ENCODE measurements at places on chromosomes 11 and 22.

DNA sequence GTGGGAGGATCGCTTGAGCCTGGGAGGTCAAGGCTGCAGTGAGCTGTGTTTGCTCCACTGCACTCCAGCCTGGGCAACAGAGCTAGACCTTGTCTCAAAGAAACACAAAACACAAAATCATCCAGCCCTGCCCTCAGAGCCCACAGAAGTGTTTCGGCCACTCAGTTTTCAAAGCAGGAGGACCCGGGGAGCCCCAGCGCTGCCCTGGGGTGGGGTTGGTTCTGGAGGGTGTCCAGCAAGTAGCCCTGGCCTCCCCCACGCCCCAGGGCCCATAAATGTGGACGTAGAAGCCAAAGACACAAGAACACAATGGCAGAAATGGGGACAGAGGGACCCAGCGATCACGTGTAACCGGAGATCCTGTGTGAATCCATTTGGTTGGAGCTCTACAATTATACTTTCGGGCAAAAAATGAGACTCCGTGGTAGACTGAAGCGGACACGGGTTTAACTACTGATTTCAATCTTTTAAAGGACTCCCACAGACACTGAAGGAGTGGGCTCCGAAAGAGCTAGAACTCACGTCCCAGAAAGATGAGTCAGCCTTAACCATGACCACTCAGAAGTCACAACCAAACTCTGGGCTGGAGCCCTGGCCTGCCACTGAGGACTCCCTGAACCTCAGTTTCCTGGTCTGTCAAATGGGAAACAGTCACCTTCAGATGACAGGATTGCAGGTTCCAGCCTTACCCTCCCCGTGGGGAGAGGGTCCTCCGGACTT lies 9.0 kb upstream of the CYTH4 start:
- DNase-seq: no peak

DNA sequence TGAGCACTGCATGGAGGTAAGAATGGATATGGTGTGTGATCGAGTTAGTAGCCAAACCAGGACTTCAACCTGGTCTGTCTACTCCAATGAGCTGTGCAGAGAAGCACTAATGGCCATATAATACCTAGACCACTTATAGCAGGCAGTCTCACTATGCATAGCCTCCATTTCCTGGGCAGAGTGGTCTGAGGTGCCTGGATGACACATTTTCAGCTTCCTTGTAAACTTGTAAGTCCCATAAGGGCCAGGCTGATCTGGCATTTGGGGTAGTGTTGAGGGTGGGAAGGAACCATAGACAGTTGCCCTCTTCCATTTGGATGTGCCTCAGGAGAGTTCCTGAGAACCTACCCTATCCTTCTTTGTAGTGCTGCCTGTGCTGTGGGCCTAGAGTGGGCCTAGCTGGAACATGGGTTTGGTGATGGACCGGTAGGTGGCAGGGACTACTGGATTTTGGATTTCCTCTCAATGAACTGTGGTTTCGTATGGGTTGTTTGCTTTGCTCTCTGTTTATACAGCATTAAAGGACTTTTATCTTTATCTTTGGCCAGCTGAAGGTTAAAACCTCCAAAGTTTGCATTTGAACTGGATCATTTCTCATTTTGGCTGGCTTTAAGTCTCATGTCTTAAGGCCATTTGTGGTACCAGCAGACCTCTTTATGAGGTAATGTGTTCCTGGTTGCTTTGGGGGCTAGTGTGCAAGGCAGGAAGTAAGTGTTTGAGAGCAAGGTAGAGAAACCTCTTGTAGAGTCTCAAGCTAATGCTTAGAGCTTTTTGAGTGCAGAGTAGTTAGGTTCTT lies 86.9 kb downstream of the STIM1 start:
- no peak for DNase-seq

DNA sequence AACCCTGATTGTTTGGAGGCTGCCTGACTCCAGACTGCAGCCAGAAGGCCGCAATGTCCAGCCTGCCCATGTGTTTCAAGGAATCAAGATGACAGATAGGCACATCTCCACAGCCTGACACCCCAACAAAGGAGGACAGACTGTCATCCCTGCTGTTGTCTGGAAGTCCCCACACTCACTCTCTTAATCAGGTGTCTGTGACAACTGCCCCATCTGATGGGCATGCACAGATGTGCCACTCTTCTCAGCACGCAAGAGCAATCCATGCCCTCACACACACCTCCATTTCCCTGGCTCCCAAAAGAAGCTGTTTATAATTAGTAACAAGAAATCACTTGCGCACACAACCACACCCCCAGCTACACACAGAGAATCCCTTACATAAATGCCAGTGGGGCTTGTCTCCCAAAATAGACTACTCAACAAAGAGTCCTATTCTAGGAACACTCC lies 117.6 kb downstream of the C11orf58 start:
- DNase-seq: no peak

DNA sequence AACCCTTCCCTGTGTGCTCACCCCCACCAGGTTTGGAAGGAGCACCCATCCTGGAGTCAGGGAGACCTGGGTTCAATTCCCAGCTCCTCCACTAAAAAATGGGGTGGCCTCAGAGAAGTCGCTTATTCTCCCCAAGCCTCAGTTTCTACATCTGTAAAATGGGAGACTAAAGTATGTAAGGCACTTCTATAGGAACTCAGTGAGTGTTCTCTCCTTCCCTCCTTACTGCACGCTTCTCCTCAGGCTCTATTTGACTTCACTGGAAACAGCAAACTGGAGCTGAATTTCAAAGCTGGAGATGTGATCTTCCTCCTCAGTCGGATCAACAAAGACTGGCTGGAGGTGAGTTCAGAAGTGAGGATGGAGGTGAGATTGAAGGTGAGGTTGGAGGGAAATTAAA lies 11.3 kb downstream of the NCF4 start:
- no peak for DNase-seq

- no peak for DNase-seq
These were observed 17.3 kb downstream of the APOL3 start for GRCh38 chr22:36143066-36143815.

DNA sequence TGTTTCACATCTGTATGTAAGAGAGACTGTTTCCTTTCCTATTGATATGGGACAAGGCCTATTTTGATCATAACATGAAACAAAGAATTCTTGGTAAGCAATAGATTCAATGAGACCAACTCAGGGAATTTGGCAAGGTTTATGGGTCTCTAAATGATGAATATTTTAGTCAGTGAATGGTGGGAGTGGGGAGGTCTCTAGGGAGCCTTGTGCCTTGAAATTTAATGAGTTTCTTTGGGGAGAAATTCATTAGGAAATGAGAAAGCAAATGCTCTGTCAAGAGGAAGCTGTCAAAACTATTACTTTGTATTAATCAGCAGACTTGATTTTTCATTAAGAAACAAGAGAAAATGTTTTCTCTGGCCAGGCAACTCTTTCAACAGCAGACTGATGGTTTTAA lies 921.7 kb upstream of the API5 start:
- DNase-seq: no peak

- DNase-seq: no peak
These were observed 103.1 kb downstream of the MPPED2 start for GRCh38 chr11:30483056-30483455.

GRCh38 chr11:126430581-126431335 lies 75.3 kb downstream of the ST3GAL4 start:
- no peak for DNase-seq

GRCh38 chr11:127859941-127860354 lies 727.4 kb downstream of the ETS1 start:
- no peak for DNase-seq

- DNase-seq: no peak
These were observed 4.3 kb upstream of the PHLDA2 start for GRCh38 chr11:2933375-2934020.

GRCh38 chr11:78694152-78694551 lies 119.5 kb upstream of the NARS2 start:
- no peak for DNase-seq

DNA sequence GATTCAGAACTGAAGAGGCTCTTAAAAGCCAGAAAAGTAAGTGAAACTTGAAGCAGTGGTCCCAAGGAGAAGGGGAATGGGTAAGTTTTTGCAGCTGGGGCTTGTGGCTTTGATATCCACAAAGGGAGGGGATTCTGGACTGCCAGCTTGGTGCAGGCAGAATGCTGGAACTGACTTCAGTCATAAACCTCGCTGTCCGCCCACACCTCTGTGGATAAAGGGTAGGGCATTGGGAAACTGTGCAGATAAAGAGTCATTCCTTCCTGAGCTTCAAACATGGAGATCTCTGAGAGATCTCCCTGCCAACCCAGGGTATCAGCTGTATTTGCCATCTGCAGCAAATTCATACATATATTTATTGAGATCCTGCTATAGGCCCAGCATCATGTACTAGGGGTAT lies 124.3 kb upstream of the OR9Q1 start:
- DNase-seq: no peak

DNA sequence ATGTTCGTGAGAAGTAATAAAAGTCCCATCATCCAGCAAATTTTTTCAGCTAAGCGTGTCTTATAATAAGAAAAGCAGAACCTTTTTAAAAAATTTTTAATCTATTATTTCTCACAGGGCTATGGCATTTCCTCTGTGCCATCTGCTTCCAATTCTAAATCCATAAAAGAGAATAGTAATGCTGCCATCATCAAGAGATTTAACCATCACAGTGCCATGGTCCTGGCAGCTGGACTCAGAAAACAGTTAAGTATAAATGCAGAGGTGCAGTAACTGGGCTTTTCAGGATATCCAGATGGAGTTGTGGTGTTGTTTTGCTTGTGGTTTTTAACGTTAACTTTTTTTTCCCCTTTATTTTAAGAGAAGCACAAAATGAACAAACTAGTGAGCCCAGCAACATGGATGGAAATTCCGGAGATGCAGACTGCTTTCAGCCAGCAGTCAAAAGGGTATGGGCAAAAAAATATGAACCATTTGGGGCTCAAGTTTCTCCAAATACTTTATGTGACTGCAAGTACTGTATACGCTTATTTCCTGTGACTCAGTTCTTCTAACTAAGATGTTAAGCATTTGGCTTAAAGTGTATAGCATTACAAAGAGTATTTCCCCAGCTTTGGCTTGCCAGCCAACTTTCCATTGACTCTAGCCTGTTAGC lies 25.2 kb downstream of the GTF2H1 start:
- no peak for DNase-seq

- no peak for DNase-seq
These were observed 13.1 kb downstream of the VSIG10L2 start for GRCh38 chr11:125958872-125959400.

DNA sequence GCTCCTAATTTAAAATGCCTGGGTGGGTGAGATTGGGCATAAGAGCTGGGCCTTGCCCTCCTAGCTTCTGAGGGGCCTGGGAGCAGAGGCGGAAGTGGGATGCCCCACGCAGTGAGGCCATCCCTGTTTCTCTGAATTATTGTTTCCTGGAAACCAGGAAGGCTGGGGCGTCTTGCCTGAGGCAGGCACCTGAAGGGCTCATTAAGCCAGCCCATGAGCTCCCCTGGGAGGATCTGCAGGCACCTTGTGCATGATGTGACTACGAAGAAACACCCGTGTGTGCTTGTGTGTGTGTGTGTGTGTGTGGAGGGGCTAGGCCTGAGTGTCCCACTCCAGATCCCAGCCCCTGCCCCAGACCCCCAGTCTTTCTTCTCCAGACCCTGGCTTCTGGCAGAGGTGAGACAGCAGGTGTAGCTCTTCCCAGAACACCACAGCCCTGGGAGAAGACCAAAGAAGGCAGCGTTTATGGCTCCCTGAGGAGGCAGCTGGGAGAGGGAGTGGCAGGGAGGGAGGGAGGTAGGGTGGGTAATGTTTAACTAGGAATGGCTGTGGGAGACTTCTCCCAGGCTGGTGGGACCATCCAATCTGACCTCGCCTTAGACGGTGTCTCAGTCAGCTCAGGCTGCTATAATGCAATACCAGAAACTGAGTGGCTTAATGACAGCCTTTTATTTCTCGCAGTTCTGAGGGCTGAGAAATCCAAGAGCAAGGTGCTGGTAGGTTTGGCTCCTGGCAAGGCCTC lies 2.1 kb upstream of the BATF2 start:
- DNase-seq: peak; percentile 25

DNA sequence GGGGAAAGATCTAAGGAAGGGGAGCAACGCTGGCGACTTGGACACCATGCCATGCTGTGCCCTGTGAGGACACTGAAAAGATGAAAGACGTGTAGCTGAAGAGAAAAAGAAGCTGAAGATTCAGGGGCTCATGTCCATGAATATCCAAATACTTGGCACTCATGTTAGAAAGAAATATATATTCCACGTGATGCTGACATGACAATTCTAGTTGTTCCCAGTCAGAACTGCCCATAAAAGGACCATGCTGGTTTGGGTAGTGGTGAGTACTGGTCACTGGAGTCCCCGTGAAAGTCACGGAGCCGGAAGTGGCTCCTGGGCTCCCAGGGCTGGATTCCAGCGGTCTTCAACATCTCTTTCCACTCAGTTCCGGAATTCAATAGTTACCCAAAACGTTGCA lies 9.9 kb downstream of the MS4A15 start:
- DNase-seq: no peak

DNA sequence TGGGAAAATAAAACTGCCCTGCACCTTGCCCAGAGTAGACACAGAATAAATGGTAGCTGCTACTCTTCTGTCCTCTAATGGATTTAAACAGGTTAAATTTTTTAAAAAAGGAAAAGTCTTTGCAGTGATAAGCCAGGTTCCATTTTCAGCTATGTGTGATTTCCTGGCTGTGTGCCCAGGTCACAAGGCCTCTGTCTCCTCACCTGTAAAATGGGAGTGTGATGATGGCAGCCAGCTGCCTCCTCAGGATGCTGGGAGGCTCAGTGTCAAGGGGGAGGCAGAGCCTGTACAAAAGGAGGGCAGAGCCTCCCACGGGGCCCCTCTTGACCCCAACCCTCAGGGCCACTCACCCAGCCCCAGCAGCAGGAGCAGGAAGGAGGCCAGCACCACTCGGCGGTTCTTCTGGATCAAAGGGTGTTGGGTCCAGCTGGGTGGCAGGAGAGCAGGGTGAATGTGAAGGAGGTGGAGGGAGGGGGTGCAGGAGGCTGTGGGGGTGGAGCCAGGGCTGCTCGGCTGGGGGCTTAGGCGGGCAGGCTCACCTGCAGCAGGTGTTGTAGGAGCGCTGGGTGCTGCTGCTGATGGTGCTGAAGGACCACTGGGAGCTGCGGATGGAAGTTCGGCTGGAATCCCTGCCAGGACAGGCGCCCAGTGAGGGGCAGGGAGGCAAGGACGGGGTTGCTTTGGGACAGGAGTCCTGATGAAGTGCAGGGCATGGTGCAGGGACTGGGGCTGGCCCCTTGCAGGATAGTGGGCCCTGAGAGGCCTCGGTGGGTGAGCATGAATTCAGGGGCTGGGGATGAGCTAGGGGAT lies 1.9 kb downstream of the TMEM134 start:
- DNase-seq: no peak

- no peak for DNase-seq
These were observed 1.4 kb upstream of the STIM1 start for GRCh38 chr11:3853899-3854659.

GRCh38 chr11:33588056-33588455 lies 112.6 kb downstream of the C11orf91 start:
- DNase-seq: no peak

DNA sequence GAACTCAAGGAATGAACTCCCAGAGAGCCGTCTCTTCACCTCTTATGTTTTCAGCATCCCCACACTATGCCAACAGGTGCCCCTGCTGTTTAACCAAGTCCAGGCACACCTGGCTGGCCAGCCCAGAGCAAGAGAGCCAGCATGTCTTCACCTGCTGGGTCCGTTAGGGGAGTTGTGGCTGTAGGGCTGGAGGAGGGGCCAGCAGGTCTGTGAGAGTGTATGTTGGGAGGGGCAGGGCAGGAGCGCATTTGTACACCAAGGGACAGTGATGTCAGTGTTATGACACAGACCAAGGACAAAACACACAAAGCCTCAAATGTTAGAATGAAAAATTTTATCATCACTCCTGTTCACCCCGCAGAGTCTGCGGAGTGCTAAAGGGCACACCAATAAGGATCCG lies 5.8 kb downstream of the PATZ1 start:
- no peak for DNase-seq
